ENCODE measurements at places on chromosomes 11 and 22. TPM values are rescaled to one million over a fixed set of nuclear protein-coding genes. Genes with fewer than 3 reads are reported as not detected.

- DNase-seq = no peak
Observed at GRCh38 chr11:22684082-22684481, 17.7 kb downstream of the GAS2 start.

DNA sequence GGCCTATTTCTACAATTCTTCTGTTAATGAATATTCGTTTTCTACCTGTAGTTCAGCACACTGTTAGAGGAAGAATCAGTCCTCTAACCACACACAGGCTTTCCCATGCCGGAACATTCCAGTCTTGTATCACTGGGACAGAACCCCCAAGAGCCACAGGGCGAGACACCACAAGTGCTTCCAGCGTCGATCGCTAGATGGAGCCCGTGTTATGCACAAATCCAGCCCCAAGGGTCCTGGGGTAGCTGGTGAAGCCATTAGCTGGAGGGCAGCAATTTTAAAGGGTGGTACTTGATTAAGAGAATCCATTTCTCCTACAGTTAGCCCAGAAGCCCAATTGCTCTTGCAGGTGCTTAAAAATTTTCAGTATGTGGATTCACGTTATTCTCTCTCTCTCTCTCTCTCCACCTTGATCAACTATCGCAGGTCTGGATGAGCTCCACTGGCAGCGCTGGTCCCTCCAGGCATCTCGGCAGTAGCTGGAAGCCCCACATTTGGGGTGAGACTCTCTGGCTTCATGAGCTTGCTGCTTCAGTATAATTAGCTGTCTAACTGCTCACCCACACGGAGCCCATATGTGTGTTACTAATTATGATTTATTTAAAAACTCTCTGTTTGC is 148.2 kb upstream of the SNX19 start:
- DNase-seq = peak; percentile 72

DNA sequence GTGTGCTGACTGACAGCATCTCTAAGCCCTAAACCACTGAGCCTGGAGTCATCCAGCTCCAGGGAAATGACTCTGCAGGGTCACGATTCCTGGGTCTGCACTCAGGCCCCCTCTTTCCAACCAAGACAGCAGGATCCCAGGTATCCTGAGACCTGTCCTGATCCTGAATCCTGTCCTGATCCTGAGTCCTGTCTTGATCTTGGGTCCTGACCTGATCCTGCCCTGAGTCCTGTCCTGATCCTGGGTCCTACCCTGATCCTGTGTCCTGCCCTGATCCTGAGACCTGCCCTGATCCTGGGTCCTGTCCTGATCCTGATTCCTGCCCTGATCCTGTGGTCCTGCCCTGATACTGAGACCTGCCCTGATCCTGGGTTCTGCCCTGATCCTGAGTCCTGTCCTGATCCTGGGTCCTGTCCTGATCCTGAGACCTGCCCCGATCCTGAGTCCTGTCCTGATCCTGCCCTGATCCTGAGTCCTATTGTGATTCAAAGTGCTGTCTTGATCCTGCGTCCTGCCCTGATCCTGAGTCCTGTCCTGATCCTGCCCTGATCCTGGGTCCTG is 1.4 kb upstream of the KRTAP5-6 start:
- DNase-seq = no peak

Gene TOMT
- not detected for total RNA-seq

Gene TEX54
- total RNA-seq = not detected

Measured in G401 (cell line).